HL-60 (cell line): ENCODE measurements at places on chromosomes 2 and 18.

DNA sequence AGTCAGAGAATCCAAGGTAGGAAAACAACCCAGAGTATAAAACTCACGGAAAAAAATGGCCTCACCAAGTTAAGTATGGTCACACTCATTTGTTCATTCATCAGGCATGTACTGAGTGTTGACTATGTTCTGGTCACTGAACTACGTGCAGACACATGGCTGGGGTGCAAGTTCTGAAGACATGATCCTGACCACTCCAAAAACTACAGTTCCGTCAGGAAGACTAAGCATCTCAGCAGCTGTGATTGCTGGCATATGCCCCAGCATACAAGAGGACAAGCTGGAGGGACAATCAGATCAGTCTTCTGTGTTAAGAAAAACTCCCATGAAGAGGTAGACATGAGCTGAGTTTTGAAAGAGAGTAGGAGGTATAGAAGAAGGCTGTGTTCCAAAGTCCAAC lies 72.8 kb downstream of the TCF4 start:
- DNase-seq, result no peak

DNA sequence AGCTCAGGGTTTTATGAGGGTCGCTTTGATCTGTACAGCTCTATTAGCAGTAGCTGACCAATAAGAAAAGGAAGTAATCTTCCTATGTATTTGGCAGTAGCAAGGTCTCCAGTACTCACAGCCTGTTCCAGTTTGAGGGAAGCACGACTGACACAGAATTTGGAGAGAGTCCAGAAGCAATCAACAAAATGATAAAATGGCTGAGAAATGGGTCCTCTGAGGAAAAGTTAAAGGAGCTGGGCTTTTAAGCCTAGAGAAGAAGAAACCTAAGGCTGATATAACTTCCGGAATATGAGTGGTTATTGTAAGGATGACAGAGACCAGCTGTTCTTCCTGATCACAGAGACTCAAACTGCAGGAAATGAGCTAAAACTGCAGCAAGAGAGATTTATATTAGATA lies 382.8 kb downstream of the GPD2 start:
- DNase-seq, result no peak

GRCh38 chr2:74559912-74560311 lies 5.4 kb downstream of the DOK1 start:
- DNase-seq, result no peak

GRCh38 chr2:181471783-181472182 lies 14.6 kb downstream of the ITGA4 start:
- DNase-seq, result no peak

DNA sequence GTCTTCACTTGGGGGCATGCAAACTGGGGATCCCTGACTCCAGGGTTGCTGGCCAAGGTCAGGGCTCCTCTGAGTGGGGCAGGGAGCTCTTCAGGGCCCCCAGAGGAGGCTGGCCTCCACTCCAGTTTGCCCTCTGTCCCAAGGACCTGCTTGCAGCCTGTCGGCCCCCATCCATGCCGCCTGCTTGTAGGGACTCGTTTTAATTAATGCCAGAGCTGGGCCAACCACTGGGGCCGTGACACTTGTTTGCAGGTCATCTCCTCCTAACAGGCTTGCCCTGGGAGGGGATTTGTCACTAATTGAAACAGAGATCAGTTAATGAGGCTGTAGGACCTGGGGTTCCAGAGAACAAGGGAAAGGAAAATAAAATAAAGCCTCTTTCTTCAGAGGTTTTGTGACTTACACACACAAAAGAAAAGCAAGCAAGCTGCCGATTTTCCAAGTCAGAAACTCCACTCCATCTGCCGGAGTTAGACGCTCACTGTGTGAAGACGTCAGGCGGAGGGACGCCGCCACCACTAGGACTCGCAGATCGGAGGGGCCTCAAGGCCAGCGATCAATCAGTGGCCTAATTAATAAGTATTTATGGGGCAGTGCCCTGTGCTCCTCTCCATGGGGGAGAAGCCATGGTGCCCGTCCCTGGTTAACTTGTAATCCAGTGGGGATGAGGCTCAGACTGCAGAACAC lies 75.9 kb downstream of the SFXN5 start:
- no peak for DNase-seq

GRCh38 chr2:150526006-150526405 lies 38.5 kb upstream of the RND3 start:
- no peak for DNase-seq

DNA sequence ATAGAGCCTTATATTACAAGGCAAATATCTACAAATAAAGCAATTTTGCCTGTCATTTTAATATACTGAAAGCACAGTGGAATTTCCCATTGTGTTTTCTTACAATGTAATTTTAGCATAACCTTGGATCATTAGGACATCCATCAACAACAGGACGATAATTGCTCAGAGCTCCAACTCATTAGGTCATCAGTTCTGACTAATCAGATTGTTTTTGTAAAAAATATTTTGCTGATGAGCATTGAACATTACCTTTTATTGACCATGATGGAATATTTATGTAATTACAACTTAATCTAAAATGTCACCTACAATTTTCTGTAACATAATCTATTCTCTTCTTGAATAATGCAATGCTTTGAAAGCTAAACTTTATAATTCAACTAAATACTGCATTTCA lies 215.3 kb upstream of the DSEL start:
- no peak for DNase-seq

- DNase-seq, result no peak
Observed at GRCh38 chr2:229943171-229943570, 20.9 kb downstream of the FBXO36 start.

DNA sequence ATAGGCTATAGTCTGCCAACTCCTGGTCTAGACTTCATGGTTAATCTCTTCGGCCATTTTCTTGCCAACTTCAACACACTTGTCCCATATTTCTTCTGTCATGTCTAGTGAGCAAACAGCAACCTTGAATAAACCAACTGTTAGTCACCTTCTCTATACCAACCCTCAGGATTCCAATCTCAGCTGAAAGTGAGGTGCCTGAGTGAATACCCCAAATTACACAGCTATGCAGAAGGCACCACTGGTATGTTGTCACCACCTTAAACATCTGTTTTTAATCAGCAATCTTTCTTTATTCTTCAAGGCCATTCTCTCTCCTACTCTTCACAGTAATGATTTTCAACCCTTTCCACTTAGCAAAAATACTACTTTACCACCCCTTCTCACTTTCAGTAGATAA lies 39.3 kb downstream of the THOC1 start:
- no peak for DNase-seq

GRCh38 chr2:68425503-68425902 lies 41.6 kb downstream of the FBXO48 start:
- DNase-seq, result no peak

DNA sequence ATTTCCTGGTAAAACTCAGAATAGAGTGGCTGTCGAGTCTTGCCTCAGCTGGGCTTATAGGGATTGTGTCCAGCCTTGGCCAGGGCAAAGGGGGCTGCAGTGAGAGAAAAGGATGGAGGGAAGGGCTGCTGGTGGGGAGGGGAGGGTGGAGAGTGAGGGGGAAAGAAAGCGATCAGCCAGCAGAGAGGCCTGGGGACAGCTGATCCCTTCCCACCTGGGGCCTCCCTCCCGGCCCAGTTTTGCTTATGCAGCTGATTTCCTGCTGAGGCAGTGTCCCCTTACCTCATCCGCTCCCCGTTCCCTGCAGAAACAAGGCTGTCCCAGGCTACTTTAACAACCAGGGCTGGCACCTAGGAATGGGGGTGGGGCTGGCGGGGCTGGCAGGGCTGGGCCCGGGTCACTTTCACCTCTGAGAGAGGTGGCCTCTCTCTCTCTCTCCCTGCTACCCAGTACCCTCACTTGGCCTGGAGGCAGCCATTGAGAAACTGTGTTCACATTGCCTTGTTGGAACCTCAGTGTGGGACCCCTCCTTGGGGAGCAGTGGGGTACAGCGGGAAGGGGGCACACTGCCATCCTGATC lies 12.2 kb upstream of the GMPPA start:
- no peak for DNase-seq

DNA sequence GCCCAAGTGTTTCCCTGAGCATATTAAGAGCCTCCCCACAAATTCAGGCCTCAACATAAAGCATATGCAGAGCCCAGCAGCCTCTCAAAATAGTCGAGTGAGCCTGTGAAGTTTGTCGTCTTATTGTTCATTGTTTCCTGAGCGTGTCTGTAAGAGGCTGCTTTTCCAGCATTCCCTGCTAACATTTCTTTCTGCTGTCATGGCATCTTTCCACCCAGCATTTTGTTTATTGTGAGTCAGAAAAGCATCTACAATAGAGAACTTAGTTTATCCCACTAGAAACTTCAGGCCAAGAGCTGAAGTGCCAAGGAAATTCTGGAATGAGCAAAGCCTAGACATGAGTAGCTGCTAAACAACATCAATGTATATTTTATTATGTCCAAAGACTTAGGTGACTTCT lies 46.3 kb upstream of the STAM2 start:
- no peak for DNase-seq

DNA sequence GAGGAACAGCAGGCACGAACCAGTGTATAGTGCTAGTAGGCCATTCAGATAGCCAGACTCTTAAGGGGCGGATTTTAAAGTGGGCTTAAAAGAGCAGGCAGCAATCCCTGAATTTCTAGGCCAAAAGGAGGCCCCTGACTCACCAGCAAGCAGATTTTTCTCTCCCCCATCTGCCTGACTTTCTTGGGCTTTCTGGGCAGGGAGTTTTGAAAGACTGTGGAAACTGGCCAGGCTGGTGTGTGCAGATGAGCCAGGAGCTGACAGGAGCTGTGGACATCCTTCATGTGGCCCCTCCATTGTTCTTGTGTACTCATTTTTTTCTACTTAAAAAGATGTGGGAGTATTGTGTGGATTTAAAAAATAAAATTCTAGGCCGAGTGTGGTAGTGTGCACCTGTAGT lies 59.0 kb downstream of the GLI2 start:
- no peak for DNase-seq

DNA sequence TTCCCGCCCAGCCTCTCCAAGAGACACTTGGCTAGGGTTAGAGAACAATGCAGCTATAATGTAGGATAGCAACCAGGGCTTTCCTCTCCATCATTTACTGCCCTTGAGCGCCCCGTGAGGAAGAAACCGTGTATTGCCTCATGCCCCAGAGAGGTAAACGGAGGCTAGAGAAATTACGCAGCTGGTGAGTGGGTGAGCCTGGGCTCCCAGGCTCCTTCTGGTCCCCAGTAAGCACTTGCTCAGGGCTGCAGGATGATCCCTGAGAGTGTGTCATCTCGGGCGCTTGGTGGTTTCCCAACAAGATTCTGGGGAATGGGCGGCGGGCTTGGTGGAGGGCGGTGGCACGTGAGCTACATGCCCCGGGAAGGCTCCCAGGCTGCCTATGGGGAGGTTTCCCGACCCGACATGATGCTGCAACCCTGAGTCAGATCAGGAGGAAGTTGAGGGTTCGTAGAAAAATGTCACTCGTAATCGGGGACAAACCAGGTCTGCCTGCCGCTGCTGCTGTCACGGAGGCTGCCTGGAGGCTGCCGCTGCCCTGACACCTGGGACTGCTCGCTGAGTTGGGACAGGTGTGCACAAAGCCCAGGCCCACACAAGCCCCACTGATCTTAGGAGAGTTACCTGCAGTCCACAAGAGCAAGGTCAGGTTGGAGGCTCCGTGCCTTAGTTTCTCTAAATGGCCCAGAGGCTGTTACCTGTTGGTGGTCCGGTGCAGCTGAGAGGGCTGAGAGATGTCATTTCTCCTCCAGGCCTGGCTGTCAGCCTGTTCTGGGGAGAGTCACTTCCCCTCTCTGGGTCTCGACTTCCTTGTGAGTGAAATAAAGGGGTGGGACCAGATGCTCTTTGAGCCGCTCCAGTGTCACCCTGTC lies at the start of gene GPR55:
TSS of gene GPR55 (minus strand) at position 773 of the 872 bp plus-strand sequence. CDS start 14,280 bp downstream, outside the sequence.
- peak; percentile 77 for DNase-seq

DNA sequence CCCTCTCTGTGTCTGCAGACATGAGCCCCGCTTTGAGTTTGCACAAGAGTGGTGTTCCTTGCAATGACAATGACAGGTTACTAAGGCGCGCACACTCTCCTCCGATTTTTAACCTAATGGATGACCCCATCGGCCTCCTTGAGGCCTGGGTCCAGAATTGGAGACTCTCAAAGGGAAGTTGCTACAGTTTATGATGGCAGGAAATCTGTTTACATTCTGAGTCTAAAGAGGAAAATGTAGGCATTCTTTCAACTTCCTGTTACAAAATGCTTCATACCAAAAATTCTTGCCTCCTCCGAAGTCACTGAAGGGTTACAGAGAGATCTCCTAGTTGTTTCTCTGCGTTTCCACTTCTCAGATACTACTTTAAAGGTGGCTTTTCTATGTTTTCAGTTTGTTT lies 225.3 kb upstream of the AGAP1 start:
- no peak for DNase-seq

DNA sequence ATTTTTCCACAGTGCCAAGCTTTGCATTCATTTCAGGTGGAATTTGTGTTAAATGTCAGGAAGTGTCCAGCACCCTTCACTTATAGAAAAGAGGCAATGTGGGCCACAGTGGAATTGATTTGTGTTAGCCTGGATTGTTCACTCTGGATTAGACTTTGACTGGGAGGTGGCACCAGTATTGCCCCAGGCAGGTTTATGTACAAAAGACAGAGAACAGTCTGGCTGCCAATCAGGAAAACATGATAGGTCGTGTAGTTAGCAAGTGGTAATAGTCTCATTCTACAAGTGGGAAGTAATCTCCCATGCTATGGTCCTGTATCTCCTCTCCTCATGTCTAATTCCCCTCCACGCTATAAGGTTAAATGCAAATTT lies 45.6 kb downstream of the RAB27B start:
- no peak for DNase-seq

GRCh38 chr18:8763611-8764010 lies 58.3 kb downstream of the MTCL1 start:
- no peak for DNase-seq

DNA sequence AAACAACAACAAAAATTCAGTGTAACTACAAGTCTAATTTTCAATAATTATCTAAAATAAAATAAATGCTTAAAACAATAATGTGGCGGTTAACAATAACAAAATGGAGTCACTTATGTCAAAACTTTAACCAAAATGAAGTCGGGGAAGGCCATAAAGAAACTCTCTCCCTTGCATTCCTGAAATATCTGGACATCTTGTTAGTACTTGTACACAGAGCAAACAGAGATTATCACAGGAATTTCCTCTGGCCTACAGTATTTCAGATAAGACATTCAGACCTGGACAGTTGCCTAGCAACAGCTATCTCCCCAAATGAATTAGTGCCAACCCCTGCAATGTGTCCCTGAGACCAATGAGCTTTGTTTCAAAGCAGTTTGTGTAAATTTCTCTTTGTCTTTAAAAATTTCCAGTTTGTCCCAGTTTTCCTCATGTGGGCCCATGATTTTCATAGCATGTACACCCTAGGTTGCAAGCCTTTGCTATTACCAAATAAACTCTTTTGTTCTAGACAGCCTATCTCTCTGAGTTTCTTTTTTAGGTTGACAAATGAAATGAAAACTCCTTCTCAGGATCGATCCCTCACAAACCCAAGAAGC lies 68.6 kb downstream of the EXOC6B start:
- DNase-seq, result no peak

GRCh38 chr18:55444536-55444935 lies 143.5 kb downstream of the TCF4 start:
- no peak for DNase-seq

DNA sequence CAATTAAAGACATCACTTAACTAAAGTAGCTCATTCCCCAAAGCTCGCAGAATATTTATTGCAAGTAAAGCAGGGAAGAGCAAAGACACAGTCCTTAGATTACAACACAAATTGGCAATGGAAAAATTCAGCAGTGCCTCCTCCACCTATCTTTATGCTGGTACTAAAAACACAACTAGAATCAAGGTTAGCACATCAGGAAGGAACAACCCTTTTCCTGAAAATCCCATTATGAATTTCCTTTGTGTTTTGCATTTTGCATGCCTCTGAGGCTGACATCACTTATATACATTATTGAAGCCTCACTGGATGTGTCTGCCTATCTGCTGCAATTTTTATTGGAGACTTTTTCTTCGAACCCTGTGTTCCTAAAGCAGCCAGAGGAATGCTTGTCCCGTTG lies 193.8 kb upstream of the STK17B start:
- DNase-seq, result no peak
